ENCODE measurements at places on chromosomes 6 and 20. TPM values are rescaled to one million over a fixed set of nuclear protein-coding genes. Genes with fewer than 3 reads are reported as not detected.

GRCh38 chr20:32635764-32636163 is 38.0 kb downstream of the C20orf203 start:
- no peak for DNase-seq

The COX4I2 gene
- total RNA-seq: not detected

The CPNE5 gene
- total RNA-seq: not detected

DNA sequence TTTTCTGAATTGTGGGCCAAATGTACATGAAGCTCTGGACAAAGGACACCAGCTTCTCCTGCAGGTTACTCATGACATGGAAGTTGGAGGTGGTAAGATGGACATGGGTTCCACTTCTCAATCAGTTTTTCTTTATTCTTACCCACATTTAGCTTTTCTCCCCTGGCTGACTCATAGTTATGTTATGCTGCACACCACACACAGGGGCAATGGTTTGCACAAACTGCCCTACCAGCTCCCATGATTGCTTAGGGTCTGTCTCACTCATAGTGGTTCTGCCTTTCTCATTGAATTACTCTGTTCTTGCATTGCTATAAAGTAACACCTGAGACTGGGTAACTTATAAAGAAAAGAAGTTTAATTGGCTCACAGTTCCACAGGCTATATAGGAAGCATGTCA is 4.5 kb upstream of the CD109 start:
- DNase-seq: peak; percentile 52

- no peak for DNase-seq
Observed at GRCh38 chr20:51507216-51508036, 35.1 kb downstream of the NFATC2 start.

DNA sequence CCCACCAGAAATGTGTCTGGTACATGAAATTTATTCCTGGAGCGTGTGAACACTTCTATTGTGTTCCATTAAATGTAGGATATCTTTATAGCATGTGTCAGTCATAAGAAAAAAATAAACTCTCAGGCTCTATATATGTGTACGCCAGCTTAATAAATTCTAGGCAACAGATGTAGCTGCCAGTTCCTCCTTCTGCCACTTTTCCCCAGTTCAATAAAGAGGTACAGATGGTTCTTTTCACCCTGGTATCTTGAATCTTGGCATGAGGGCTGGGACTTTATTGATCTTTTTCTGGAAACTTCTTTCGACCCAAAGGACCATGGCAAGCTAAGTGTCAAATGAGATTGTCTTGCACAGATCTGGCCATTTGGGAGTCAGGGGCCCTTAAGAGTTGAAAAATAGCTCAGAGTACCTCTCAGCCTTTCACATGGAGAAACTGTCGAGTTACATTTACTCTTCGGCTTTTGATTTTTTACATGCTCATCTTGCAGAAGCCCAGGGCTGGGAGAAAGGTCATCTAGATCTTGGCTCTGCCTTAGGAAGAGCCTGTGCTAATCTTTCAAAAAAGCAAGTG is 240.9 kb downstream of the DOK5 start:
- DNase-seq: no peak

DNA sequence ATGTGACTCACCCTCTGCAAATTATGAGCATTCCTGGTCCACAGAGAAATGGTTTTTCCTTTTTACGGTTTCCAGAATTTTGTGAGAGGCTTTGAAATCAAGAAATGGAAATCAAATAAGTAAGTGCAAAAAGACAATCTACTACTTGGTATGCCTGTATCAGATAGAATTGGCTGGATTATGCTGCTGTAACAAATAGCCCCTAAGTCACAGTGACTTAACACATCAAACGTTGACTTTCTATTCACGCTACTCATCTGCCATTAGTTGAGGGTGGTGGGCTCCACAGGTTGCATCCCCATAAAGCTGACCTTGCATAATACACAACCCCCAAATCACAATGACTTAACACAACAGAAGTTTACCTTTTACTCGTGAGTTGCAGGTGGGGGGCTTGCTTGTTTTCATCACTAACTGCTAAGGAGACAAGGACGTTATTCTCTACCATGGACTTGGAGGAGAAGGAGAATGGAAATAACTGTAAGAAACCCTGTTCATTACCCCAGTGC is 44.4 kb downstream of the TSHZ2 start:
- DNase-seq: no peak

DNA sequence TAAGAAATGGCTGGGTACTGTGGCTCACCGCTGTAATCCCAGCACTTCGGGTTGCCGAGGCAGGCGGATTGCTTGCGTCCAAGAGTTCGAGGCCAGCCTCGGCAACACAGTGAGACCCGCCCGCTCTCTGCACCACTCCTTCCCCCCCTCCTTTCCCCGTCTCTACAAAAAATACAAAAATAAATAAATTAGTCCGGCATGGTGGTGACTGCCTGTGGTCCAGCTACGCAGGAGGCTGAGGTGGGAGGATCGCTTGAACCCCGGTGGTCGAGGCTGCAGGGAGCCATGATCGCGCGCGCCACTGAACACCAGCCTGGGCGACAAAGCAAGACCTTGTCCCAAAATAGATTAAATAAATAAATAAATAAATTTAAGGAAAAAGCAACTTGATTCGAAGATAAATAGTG is 448 bp upstream of the RNF114 start:
- no peak for DNase-seq

DNA sequence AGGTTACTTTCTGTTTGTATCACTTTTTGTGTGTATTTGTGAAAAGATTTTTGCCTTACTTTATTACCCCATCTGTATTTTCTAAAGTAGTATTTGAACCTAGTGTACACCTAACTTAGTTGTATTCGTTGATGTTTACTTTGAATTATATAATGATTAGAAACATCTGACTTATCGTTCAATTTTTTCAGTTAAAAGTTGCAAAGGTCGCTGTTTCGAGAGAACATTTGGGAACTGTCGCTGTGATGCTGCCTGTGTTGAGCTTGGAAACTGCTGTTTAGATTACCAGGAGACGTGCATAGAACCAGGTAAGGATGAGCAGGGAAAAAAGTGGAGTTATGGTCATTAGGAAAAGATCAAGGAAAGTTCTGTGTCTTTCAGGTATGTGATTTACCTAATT is 42.0 kb downstream of the ENPP1 start:
- no peak for DNase-seq

The HAO1 gene
- total RNA-seq: not detected

DNA sequence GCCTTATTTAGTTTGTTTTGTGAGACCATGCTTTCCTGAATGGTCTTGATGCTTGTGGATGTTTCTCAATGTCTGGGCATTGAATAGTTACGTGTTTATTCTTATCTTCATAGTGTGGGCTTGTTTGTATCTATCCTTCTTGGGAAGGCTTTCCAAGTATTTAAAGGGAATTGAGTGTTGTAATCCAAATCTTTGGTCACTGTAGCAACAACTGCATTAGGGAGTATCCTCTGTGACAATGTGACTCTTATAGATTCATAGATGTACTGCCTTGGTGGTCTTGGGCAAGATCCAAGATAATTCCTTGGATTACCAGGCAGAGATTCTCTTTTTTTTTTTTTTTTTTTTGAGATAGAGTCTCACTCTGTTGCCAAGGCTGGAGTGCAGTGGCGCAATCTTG is 598.4 kb downstream of the CBLN4 start:
- no peak for DNase-seq

GRCh38 chr6:155411154-155412052 is 44.2 kb downstream of the NOX3 start:
- DNase-seq: no peak

DNA sequence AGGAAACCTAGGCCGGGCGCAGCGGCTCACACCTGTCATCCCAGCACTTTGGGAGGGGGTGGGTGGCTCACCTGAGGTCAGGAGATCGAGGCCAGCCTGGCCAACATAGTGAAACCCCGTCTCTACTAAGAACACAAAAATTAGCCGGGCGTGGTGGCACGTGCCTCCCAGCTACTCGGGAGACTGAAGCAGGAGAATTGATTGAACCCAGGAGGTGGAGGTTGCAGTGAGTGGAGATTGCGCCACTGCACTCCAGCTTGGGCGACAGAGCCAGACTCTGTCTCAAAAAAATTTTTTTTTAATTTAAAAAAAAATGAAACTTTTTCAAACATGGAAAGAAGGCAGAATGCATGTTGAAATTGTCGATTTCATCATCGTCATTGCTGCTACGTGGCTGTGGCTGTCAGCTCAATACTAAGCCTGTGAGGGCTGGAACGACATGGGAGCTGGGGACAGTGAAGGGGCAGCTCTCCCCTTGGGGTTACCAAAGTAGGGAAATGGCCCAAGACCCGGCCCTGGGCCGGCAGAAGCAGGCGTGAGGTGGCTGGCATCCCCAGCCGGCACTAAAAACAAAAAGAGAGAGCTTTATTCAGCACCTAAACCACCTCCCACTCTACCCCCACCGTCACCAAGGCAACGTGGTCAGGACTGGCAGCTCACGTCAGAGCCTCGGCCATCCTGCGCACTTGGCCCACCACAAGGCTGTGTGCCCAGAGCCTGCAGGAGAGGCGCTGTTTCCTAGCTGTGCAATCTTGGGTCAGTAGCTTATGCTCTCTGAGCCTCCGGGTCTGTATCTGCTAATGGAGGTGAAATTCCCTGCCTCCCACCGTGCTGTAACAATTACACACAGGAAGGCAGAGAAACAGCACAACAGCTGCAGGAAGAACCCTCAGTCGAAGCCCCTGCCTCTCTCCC is 30.8 kb downstream of the AGPAT4 start:
- DNase-seq: peak; percentile 77

DNA sequence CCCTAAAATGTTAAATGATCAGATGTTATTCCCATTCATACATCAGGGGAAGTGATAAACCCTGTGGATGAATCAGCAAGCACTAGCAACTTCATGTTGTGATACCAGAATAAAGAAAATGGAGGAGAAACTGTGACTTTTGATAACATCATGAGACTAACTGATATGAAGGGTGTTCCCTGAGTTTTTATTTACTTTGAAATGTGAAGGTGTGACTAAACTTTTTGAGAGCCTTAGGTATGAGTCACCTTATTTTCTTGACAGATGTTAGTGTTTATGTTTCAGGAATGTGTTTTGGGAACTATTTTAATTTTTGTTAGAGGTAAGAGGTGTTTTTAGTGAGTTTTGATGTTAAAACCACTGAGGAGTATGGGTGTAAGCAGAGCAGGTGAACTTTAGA is 4.4 kb downstream of the PARD6B start:
- no peak for DNase-seq

DNA sequence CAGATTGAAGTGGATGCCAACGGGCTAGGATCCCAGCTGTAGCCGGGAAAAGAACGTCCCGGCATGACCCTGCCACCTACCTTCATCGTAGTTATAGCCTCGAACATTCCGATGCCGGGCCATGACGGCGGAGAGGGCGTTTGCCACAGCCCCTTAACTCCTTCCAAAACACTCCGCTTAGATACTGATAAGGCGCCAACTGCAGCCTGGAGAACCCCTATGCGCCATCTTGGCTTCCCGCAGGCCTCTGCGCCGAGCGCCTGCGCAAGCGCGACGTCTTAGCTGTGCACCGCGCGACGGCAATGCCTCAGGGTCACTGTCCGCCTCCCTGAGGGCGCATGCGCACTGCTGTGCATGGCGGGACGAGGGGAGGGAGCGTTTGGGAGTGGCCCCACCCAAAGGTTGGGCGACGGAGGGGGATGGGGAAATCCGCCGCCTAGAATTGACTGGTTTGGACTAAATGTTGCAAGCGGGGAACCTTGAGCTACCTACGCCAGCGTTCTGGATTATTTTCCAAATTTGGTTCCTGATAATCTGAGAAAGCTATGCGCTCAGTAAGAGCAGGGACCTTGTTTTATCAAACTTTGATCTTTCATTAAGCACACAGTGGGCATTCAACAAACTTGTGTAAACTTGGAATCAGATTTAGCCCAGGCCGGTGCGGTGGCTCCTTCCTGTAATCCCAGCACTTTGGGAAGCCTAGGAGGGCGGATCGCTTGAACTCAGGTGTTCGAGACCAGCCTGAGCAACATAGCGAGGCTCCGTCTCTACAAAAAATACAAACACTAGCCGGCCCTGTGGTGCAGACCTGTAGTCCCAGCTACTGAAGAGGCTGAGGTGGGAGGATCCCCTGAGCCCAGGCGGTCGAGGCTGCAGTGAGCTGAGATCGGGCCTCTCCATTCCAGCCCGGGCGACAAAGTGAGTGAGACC is at the start of gene HBS1L:
HBS1L (minus strand) TSS at position 254 of the 930 bp plus-strand sequence; CDS start at position 123, 131 bp downstream.
- peak; percentile 96 for DNase-seq

GRCh38 chr6:169558774-169559441 is 142.9 kb downstream of the WDR27 start:
- DNase-seq: no peak

GRCh38 chr6:68701159-68701558 is 66.1 kb downstream of the ADGRB3 start:
- no peak for DNase-seq

DNA sequence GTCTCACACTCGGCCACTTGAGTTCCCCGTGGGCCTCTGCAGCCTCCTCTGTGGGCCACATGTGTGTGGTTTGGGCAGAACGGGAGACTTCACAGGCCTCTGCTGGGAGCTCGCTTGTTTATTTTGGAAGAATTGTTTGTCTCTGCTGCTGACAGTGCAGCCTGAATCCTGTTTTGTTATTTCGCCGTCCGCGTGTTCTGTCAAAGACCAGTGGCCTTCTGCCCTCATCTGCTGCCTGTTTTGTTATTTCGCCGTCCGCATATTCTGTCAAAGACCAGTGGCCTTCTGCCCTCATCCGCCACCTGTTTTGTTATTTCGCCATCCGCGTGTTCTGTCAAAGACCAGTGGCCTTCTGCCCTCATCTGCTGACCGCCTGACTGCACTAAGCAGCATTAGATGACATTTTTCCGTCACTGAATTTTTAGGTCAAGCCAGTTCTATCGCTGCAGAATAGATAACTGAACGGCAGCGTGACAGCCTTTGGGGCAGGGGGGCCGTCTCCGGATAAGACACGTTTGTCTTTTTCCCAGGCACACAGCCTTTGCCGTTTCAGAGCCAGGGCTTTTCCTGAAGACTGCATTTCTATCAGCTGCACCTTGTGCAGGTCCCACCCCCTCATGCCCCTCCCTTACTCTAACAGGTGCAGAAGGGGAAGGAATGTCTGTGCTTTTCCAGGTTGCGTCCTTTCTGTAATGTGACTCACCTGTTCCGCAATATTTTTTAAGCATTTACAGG is 158.5 kb upstream of the AFDN start:
- no peak for DNase-seq

The LSM2 gene
- 164 TPM for total RNA-seq

The C20orf202 gene
- total RNA-seq: not detected

The SNX3 gene
- 359 TPM for total RNA-seq

DNA sequence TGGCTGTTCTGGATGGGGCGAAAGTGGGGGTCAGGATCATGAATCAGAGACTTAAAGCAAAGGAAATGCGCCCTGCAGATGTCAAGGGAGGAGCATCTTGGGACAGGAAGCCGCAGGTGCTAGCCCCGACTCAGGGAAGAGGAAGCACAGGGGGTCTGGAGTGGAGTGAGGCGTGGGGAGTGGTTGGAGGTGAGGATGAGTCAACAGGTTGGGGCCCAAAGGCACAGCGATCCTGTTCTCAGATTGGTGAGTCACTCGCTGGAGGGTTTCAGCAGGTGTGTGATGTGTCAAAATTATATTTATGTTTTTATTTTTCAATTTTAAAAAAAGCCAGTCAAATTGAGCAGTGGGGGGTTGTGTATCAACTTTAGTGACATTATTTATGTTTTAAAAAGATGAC is 19.0 kb downstream of the PACSIN1 start:
- DNase-seq: no peak

GRCh38 chr6:162922563-162923166 is 194.9 kb downstream of the PACRG start:
- peak; percentile 37 for DNase-seq

All from RPMI7951 (cell line).